ENCODE measurements at places on chromosomes 3 and 15.
A peak's percentile ranks its signal among the peaks of the same experiment; 100 is the strongest.

DNA sequence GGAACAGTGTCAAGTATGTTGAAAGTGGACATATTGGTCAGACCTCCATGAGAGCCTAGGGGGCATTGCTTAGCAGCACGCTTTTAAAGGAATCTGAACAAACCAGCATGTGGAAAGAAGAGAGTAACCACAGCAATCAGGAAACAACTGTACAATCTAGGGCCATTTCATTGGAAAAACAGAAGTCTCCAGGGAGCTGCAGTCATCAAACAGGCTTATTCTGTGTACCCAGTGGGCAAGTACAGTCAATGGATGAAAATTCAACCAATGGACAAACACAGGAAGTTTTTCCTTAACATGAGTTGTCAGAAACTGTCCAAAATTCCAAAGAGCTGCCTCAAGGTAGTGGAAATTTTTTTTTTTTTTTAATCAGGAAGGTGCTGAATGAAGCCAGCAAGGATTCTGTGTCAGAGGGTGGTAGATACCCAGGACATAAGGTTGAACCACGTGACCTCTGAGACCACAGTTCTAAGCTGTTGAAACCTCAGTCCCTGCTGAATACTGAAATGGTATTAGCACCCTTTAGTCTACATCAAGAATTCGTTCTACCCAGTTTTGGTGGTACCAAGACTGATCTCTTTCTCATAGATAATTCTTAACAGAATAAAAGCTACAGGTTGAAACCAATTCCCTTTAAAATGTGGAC is 4.4 kb upstream of the DLG1 start:
- DNase-seq = no peak

DNA sequence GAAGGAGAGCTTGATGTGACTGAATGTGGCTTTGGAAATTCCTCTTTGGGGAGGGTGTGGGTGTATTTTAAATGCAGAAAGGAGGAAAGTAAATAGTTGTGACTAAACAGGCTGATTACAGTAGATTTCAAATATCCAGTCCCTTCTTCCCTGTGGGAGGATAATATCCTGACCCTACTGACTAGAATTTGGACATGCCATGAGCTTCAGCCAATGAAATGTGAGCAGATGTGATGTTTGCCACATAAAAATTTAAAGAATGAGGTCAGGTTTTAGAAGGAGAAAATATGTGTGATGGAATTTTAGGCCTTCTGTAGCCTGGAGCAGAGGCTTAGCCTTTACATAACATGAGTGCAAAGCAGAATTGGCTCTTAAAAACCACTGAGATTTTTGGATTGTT is 1218.9 kb downstream of the ROBO2 start:
- peak; percentile 66 for DNase-seq

DNA sequence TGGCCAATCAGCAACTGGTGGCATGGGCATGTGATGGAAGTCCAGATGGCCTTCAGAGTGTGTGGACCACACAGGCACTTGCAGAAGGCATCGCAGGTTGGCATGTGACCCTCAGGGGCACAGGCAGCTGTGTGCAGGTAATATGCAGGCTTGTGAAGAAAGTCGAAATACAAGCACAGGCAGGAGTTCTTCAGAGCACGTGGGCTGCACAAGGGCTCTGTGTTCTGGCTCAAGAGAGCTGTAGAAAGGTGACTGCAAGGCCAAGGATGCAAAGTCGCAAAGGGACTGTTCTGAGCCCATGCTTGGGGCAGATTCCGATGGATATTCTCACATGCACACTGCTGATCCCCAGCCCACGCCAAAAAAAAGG is 8.3 kb downstream of the LRRC2 start:
- DNase-seq = no peak

GRCh38 chr15:29566914-29567313 is 255.4 kb downstream of the TJP1 start:
- DNase-seq = no peak
